ENCODE measurements at places on chromosomes 7 and 10.

DNA sequence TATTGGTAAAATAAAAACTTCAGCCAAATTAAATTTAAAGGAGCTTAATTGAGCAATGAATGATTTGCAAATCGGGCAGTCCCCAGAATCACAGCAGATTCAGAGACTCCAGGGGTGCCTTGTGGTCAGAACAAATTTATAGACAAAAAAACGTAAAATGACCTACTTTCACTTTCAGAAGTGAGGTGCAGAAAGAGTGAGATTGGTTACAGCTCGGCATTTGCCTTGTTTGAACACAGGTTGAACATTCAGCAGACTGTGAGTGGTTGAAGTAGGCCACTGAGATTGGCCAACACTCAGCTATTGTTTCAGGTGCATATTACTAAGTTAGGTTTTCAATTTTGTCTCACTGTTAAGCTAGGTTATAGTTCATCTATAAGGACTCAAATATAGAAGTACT is 153.4 kb downstream of the BICC1 start:
- DNase-seq = no peak

DNA sequence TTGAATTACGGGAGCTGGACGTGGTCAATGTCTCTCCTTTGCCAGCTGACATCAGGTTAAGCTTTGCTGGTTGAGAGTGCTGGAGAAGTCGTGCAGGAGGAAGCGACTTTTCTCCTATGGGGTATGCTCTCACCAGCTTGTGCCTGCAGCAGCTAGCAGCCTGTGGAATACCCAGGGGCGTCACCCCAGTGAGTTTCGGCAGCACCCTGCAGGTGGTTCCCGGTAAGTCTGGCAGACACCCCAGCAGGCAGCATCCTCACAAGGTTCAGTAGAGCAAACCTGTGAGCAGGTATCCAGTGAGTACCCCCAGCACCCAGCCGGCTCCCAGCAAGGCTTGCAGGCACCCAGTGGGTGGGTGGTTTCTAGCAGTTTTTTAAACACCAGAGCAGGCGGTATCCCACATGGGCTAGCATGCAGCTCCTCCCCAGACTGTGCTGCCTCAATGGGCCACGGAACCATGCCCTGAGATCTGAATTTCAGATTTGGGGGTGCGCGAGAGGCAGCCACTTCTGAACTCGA is 74.8 kb upstream of the SVIL start:
- DNase-seq = no peak

DNA sequence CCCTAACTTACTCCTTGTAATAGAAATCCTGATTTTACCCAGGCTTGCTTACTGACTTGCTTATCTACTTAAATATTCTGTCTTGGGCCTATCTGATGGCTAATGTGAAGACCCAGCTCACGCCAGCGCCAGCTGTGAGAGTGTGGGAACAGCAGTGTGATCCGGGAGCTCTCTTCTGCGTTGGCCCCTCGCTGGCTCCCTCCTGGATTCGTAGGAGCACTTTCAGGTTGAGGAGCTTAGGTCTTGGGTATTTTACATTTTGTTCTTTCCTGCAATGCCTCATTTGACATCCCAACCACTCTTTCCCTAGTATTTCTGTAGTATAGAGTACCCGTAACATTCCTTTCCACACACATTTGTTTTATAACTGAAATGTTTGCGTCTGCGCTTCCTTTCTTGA is 51.7 kb downstream of the CREM start:
- no peak for DNase-seq

- DNase-seq = no peak
Measured at GRCh38 chr7:134995239-134996096, 9.2 kb downstream of the AGBL3 start.

DNA sequence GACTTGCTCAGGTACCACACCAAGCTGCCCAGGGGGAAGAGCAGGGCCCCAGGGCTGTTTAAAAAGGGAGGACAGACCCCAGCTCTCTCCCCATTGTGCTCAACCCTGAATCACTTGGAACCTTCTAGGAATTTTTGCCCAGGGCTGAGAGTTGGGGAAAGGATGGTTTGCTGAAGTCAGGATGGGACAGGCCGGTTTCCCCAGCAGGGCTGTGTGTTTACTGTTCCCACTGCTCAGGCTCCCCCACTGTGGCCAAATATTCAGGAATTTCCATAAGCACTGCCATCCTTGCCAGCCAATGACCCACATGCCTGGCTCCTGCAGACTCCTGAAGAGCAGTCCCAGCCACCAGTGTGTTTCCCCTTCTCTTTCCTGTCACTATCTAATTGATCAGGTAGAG is 120.7 kb downstream of the WDFY4 start:
- no peak for DNase-seq

- DNase-seq = no peak
Measured at GRCh38 chr10:130141878-130142277, 5.7 kb downstream of the GLRX3 start.

- no peak for DNase-seq
Measured at GRCh38 chr7:47443049-47443448, 138.9 kb downstream of the TNS3 start.

GRCh38 chr7:128235471-128235870 is 5.6 kb upstream of the LEP start:
- no peak for DNase-seq

- no peak for DNase-seq
Measured at GRCh38 chr7:67435894-67436535, 439.4 kb downstream of the TYW1 start.

GRCh38 chr7:44145969-44146911 is 5.1 kb upstream of the MYL7 start:
- DNase-seq = peak; percentile 99

DNA sequence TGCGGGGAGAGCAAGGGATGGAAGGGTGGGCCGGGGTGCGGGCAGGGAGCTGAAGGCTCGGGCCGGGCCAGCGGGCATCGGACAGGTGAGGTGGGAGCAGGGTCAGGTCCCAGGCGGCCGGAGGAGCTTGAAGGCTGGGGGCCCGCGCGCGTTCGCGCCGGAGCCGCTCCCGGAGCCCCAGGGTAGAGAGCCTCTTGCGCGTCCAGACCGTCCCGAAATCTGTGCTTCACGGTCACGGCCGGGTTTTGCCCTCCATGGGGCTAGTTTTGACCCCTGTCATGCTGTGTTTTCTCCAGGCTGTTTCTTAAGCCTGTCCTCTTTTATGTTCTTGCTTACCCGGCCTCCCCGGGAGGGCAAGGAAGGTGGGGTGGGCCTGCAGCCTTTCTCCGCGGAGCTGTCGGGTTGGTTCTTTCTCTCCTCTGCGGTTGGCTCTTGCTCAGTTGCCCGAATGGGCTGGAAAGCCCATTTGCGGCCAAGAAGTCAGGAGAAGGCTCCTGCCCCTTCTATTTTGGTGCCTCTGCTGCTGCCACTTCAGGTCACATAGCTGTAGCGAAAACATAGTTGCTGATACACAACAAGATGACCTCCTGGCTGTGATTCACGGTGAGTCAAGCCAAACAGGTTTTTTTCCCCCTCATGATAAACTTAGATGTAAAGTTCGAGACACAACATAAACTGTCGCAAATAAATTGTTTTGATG is 650 bp downstream of the UBE2D1 start:
- DNase-seq = no peak

- DNase-seq = no peak
Measured at GRCh38 chr7:50266635-50267386, 37.7 kb upstream of the IKZF1 start.

DNA sequence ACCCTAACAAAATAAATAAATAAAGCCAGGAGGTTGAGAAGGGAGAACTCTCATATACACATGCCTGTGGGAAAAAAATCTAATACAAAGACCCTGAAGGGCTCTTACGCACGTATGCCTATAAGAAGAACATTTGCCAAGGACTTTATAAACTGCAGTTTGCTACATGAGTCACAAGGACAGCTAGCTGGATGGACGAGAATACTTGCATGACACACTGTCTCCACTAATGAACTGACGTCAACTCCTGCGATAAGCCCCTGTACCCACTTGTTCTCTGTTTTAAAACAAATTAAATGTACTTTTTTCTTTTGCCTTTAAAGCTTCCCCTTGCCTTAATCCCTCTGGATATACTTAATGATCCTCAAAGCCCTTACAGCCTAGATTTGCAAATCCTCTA is 374.6 kb upstream of the GHITM start:
- no peak for DNase-seq

GRCh38 chr7:84471576-84471975 is 277.0 kb upstream of the SEMA3A start:
- DNase-seq = no peak

DNA sequence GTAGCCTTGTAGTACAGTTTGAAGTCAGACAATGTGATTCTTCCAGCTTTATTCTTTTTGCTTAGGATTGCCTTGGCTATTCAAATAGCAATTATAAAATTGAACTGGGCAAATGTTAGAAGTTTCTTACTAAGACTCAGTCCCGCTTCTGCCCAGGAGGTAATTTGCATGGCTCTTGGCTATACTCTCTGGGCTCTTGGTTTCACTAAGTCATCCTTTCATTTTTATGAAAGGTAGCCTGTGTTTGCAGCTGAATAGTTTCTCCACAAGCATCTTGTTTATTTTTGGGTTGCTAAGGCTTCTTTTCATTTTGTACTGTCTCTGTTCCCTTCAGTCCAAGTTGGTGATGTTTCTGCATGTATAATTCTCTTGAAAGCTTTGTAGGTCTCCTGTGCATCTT is 340.6 kb downstream of the SH2D4B start:
- no peak for DNase-seq

GRCh38 chr10:14601326-14601725 is 173.4 kb downstream of the FAM107B start:
- DNase-seq = no peak

GRCh38 chr10:115092555-115093285 is 445 bp upstream of the ATRNL1 start:
- DNase-seq = peak; percentile 92

DNA sequence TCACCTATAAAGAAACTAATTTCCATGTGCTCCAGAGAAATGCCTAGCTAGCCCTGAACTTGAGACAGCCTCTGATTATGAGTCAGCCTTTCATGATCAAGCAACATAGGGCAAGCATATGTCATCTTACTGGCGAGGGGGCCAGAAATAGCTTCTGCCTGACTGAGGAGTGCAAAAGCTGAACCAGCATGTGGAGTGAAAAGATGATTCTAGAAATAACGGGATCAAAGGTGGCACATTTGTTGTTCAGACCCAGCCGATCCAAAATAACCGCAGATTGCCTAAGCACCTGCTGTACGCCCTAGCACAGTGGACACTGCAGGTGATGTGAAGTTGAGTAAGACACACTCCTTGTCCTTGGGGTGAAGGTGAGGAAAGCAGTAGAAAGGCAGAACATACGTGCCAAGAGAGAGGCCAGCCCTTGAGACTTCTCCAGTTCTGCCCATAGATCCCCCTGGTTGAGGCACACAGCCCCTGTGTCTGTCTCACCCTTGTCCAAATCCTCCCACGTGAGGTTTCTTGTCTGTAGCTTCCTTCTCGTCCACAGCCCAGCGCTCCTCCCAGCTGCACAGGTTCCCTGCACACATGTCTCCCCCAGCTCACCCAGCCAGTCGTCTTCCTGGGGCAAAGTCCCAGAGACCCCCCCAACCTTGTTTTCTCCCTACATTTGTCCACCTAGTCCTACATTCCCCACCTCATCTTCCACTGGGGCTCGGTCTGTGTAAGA is 2.8 kb upstream of the BCL7B start:
- DNase-seq = peak; percentile 24

DNA sequence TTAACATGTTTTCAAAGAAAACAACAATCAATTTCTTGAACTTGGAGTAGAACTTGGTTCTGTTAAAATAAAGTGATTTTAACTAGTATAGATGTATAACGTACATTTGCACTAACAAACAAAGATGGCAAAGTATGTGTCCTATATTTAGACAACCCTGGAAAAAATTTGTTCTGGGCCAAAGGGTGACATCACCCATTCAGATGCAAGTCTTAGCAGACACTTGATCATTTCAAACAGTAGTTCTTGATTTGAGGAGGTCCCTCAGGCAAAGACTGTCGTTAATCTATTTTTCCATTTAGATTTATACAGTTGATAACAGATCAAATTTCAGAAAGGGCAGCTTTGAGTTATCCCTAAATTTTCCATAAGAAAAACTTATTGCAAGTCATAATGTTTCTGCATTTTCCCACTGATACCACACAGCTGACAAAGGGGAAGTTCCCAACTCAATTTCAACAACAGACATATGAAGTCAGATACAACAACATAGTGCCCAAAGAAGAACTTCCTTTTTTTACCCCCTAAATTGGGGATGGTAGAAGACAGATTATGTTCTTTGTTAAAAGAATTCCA is 5.2 kb downstream of the NMT2 start:
- no peak for DNase-seq

- DNase-seq = no peak
Measured at GRCh38 chr7:134696261-134696660, 49.6 kb downstream of the BPGM start.

GRCh38 chr10:55426138-55426537 is 625.1 kb upstream of the PCDH15 start:
- DNase-seq = no peak

GRCh38 chr10:92938841-92939240 is 90.5 kb downstream of the EXOC6 start:
- DNase-seq = no peak

- DNase-seq = no peak
Measured at GRCh38 chr10:104819731-104820130, 178.6 kb downstream of the SORCS3 start.

- DNase-seq = no peak
Measured at GRCh38 chr10:76881477-76882220, 756.0 kb downstream of the KCNMA1 start.

GRCh38 chr10:83685458-83685857 is 453.9 kb upstream of the GHITM start:
- no peak for DNase-seq

DNA sequence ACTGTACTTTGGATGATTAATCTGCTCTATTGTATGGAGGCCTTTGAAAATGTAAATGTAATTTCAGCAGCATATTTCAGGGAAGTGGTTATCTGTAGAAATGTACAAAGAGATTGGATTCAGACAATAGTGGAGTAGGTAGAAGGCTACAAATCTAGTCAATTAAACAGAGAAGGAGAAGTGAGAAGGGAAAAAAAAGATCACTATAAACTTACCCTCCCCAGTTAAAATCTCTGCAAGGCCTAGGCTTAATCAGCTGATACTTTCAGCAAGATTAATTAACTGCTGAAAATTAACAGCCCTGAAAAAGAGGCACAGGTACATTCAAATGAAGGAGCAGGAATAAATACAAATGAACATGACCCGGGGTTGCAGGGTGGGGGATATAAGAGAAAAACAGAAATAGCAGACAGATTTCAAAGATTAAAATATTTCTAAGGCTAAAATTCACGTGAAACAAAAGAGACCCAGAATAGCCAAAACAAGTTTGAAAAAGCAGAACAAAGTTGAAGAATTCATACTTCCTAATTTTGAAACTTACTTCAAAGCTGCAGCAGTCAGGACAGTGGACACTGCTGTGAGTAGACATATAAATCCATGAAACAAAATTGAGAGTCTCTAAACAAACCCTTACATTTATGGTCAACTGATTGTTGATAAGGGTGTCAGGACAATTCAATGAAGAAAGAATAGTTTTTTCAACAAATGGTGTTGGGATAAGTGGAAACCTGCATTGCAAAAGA is 96.0 kb downstream of the NRCAM start:
- DNase-seq = no peak

- no peak for DNase-seq
Measured at GRCh38 chr7:34155220-34155908, 250.0 kb downstream of the BMPER start.

Data from SK-N-SH (cell line).